Renal cortex interstitium (tissue), 15 donors: ENCODE measurements at places on chromosomes 2 and 18. TPM values are rescaled to one million over a fixed set of nuclear protein-coding genes. Genes with fewer than 3 reads are reported as not detected.

Gene RAB6C
- 0.44 TPM for polyA plus RNA-seq

Gene POU3F3
- polyA plus RNA-seq = 119 TPM

DNA sequence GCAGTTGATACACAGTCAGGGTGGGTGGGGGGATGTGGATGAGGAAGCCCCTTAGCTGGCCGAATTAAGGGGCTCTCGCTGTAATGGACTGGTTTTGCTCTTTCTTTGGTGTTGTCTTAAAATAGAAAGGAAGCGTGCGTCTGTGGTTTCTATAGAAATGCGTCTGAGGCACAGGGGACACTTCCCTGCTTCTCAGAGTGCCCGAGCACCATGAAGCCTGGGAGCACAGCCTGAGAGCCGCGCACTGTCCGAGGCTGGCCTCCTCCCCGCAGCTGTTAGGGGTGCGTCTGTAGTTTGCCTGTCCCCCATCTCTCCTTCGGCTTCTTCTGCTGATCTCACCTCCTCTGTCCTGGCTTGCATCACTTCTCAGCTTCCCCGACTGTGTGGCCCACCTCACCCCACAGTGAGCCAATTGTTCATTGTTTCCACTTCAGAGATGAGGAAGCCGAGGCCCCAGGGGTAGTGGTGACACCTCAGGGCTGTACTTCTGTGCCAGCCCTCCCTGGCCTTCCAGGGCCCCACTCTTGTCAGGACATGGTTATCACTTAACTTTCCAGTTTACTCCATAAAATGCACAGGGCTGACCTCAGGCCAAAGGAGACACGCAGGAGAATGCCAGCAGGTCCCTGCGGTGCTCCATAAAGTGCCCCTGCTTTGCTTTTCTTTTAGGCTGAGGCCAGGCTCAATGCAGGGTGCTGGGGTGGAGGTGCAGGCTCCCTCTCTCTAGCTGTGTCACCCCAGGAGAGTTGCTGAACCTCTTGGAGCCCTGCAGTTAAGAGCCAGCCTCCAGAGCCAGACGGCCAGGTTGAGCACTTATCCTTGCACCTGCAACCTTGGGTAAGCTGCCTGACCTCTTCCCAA, 210.6 kb downstream of the SEPTIN10 start:
- no peak for DNase-seq

DNA sequence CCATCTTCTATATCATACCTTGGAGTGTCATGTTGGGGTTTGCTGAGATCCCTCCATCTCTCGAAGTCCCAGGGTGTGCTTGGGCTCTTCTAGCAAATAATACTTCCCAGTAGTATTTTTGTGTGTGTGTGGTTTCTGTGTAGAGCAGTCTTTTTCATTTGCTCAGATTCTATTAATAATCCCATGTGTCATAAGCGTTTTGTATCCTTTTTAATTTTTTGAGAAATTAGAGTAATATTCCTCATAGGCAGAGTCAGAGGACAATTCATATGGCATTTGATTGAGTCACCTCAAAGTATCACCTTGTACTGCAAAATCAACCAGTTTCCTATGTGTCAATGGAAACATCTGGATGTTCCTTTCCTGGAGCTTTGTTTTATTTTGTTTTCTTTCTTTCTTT, 37.4 kb upstream of the PPP1R1C start:
- DNase-seq = no peak

- no peak for DNase-seq
Observed at GRCh38 chr2:58991357-58991756, 750.2 kb upstream of the FANCL start.

Gene POTEF
- not detected for polyA plus RNA-seq

- DNase-seq = no peak
Observed at GRCh38 chr2:234691968-234692955, 195.4 kb upstream of the ARL4C start.

DNA sequence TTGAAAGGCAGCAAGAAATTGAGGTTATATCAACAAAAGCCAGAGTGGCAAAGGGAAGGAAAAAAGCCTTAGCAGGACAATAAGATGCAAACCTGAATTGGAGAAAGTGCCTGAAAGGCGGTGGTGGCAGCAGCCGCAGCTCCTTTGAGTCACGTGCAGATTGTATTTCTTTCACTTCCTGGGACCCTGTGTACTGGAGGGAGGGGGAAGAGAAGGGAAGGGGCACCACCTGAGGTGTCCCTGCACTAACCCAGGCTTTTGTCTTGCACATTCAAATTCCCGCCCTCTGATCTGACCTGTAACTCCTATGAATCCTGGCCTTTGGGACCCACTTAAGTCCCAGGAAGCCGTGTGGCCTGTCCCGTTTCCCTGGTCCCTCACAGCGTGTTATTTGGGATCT, 326.1 kb upstream of the SKOR2 start:
- DNase-seq = no peak

DNA sequence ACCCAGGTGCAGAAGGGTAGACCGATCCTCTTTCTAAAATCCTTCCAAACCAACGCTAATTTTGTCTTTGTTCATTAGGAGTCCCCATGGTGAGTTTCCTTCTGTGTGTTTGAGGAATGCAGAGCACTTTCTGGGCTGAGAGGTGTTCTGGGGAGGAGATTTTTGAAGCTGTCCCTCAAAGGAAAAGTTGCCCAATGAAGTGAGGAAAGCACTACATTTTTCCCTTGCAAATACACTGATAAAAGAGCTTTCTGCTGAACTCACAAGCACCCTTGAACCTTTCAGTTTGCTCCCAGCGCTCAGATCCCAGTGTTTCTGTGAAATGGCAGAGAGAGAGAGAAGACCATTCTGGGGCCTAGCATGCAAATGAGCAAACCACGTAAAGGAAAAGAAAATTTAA, 299.6 kb upstream of the FANCL start:
- DNase-seq = no peak

DNA sequence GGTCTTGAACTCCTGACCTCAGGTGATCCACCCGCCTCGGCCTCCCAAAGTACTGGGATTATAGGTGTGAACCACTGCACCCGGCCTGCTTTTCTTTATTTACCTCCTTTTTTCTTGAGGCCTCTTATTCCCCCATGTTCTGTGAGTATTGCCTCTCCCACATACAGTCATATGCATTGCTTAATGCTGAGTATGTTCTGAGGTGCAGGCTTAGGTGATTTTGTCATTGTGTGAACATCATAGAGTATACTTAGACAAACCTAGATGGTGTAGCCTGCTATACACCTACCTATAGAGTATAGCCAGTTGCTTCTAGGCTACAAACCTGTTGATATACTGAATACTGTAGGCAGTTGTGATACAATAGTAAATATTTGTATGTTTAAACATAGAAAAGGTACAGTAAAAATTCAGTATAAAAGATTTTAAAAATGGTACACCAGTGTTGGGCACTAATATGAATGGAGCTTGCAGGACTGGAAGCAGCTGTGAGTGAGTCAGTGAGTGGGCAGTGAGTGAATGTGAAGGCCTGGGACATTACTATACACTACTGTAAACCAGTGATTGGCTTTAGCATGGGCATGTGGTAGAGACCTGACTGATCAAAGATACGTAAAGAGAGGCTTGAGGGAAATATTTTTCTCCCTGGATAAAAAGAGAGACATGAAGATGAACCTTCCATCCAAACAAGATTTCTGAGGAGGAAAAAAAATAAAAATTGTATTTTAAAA, 17.6 kb downstream of the SLC39A10 start:
- DNase-seq = no peak

Gene ACTR2
- 175 TPM for polyA plus RNA-seq

DNA sequence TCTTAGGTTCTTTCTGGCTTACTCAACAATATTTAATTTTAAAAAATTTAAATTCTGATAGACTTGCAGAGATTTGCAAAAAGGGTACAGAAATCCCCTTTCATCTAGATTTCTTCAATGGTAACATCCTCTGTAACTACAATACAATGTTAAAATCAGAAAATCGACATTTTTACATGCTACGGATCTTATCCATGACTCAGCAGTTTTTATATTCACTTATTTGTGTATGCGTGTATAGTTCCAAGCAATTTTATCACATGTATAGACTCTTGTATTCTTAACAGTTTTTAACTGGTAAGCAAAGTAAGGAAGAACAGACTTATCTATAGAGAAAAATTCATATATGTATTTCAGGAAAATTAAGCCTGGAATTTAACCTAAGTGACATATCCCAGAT, 256.1 kb upstream of the MEX3C start:
- no peak for DNase-seq

Gene SLC4A3
- 13.7 TPM for polyA plus RNA-seq

DNA sequence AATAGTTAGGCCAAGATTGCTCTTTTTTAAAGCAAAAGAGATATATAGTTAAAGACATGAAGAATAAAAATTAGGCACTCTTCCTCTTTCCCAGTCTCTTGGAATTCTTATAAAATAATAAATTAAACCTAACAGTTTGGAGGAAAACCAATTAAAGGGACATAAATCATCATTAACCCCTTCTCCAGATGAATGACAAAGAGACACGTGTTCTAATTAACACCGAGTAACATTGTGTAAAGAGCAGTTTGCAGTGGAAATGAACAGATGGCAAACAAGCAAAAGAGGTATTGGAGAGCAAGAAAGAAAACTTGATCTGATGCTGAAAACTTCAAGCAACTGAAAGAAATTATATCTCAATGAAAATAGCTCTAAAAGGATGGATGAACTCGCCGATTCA, 48.4 kb downstream of the BCL2 start:
- no peak for DNase-seq

GRCh38 chr2:48588745-48589144, 28.9 kb upstream of the GTF2A1L start:
- no peak for DNase-seq

Gene CCDC178
- polyA plus RNA-seq = 2.9 TPM

DNA sequence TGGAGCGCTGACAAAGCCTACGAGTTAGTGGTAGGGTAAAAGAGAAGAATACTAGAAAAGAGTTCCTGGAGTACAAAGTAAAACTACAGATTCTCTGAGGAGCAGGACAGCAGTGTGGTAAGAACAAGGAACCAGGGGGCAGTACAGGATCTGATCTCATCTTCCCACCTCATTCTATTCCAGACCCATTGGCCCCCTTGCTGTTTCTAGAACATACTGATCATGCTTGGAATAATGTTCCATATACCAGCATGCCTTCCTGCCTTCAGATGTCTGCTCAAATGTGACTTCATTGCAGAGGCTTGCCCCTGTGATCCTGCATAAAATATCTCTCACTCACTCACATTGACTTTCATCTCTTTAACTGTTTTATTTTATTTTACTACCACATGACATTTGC, 19.3 kb downstream of the MSGN1 start:
- DNase-seq = no peak

Gene KANSL1L
- polyA plus RNA-seq = 79.0 TPM

Gene TWIST2
- polyA plus RNA-seq = 4.3 TPM

Gene ALK
- polyA plus RNA-seq = 0.60 TPM

Gene ECEL1
- polyA plus RNA-seq = 13.8 TPM

DNA sequence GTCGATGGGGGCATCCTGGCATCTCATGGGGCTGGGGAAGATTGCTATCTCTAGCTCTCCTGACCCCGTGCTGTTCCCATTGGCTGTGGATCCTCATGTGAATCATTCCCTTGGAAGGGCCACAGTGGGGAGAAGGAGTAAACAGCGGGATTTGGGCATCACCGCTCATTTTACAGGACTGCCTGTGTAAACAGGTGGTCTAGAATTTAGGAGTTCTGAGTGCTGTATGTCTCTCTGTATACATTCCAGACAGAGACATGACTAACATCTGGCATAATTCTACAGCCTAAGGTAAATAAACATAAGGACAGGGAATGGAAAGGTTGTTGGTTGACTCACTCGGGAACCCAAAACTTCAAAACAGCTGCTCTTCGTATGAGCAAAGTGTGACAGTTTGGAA, 92.7 kb downstream of the COPS8 start:
- DNase-seq = no peak

- no peak for DNase-seq
Observed at GRCh38 chr2:240343548-240343947, 91.9 kb upstream of the GPC1 start.

GRCh38 chr2:96554293-96555145, 18.0 kb downstream of the ARID5A start:
- DNase-seq = peak; percentile 53

GRCh38 chr2:86750240-86750839, 30.2 kb downstream of the RMND5A start:
- no peak for DNase-seq

Gene COL5A2
- 115 TPM for polyA plus RNA-seq

Gene PLCD4
- polyA plus RNA-seq = 9.9 TPM

Gene EVX2
- not detected for polyA plus RNA-seq
